ENCODE measurements at places on chromosomes 7 and 10. TPM values are rescaled to one million over a fixed set of nuclear protein-coding genes. Genes with fewer than 3 reads are reported as not detected.

The RNLS gene
- total RNA-seq, result 10.1 TPM

The DPYSL4 gene
- total RNA-seq, result 5.7 TPM

The CYP3A5 gene
- total RNA-seq, result under 0.01 TPM

The C10orf67 gene
- total RNA-seq, result 0.22 TPM

The FKBP9 gene
- 209 TPM for total RNA-seq

The AP5Z1 gene
- 63.0 TPM for total RNA-seq

The DLD gene
- total RNA-seq, result 46.6 TPM

The ATOH7 gene
- not detected for total RNA-seq

The RNF32 gene
- 0.14 TPM for total RNA-seq

The NPSR1 gene
- total RNA-seq, result not detected

The CDNF gene
- total RNA-seq, result 1.1 TPM

The COL13A1 gene
- 34.2 TPM for total RNA-seq

The SPAG6 gene
- not detected for total RNA-seq

The BTBD16 gene
- total RNA-seq, result not detected

The KDM7A gene
- 3.6 TPM for total RNA-seq

The ZNF467 gene
- total RNA-seq, result 0.72 TPM

The KNDC1 gene
- total RNA-seq, result under 0.01 TPM

The SPDYE5 gene
- total RNA-seq, result not detected

The PTTG1IP2 gene
- not detected for total RNA-seq

The TLL2 gene
- total RNA-seq, result not detected

The H2BK1 gene
- not detected for total RNA-seq

The ZFYVE27 gene
- 24.9 TPM for total RNA-seq

The PIK3AP1 gene
- 0.43 TPM for total RNA-seq

All from placental pericyte (primary cell).